ENCODE measurements at places on chromosomes 2 and 18.

GRCh38 chr2:34912084-34912483 is 1313.0 kb upstream of the FAM98A start:
- DNase-seq = no peak

DNA sequence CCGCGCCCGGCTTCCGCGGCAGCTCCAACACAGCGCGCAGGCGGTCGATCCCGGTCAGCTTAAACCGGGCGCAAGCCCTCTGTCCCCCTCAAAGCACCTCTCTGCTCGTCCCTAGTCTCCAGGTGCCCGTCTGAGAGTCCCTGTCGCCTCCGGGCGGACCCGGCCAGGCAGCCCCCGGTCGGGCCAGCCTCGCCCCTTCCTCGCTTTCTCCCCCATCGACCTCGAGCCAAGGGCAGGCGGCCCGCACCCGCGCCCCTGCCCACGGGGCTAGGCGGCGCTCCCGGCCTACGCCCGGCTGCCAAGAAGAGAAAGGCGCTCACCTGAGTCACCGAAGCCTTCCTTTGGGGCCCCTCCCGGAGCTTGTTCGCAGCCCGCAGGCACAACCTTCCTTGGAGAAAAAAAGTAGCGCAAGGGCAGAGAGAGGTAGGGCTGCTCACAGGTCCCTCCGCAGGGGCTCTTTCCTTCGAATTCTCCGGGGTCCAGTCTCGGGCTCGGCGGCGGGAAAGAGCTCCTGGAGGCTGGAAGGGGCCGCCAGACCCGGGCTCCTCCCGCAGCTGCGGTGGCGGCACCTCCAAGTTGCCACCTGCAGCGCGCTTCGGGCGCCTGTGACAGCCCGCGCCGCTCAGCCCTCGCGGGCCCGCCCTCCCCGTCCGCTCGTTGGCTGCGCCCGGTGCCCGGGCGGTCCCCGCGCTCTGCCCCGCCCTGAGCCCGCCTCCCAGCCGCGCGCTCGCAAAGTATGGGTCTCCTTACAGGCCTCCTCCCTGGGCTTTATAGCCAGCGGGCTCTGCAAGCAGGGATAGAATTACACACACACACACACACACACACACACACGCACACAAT is 86.5 kb upstream of the EPB41L3 start:
- no peak for DNase-seq

GRCh38 chr2:103784261-103784660 is 1022.4 kb downstream of the TMEM182 start:
- no peak for DNase-seq

- DNase-seq = no peak
Observed at GRCh38 chr2:178923546-178923945, 116.3 kb upstream of the TTN start.

DNA sequence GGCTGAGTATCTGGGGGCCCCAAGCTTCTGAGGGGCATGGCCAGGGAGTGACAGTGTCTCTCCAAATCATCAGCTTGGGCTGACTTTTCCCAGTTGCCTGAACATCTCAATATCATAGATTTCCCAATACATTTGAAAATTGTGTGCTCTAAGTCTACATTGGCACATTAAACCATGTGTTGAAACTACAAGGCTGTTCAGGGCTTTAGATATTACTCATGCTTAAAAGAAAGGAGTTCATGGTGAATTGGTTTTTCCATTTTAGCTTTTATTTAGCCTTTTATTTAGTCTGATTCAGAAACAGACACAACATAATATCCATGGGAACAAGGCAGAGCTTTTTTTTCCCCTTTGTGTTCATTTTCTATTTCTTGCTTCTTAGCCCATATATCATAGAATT is 49.9 kb upstream of the GALR1 start:
- DNase-seq = no peak

DNA sequence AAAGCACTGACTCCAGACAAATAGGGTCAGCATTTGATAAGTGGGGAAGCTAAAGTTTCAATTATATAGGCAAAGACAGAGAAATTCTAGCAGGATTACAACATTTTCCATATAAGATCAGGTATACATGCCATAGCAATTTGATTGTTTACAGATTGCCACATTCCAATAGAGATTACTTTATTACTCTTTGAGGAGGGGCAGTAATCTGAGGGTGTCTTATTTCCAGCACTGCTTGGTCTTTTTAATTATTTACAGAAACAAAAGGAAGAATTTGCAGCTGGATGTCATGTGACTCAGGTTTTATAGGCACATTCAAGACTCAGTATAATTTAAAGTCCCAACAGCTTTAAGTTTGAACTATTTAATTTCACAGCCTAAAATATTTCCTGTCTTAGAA is 42.5 kb upstream of the GPR39 start:
- DNase-seq = no peak

DNA sequence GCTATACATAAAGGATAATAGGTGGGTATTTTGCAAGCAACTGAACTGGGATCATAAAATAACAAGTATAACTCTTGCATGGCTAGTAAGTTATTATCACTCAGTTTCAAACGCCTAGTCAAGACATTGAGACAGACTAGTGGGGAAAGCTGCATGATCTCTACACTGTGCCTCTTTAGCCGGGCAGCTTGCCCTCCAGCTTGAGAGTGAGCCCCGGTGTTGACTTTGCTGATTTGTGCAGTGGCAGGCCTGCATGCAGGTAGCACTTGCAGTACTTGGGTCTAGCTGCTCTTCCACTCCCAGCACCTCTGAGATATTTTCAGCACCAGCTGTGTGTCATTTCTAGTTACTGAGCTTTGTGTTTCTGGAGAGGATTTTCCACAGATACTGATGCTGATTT is 118.8 kb upstream of the DAPL1 start:
- no peak for DNase-seq

DNA sequence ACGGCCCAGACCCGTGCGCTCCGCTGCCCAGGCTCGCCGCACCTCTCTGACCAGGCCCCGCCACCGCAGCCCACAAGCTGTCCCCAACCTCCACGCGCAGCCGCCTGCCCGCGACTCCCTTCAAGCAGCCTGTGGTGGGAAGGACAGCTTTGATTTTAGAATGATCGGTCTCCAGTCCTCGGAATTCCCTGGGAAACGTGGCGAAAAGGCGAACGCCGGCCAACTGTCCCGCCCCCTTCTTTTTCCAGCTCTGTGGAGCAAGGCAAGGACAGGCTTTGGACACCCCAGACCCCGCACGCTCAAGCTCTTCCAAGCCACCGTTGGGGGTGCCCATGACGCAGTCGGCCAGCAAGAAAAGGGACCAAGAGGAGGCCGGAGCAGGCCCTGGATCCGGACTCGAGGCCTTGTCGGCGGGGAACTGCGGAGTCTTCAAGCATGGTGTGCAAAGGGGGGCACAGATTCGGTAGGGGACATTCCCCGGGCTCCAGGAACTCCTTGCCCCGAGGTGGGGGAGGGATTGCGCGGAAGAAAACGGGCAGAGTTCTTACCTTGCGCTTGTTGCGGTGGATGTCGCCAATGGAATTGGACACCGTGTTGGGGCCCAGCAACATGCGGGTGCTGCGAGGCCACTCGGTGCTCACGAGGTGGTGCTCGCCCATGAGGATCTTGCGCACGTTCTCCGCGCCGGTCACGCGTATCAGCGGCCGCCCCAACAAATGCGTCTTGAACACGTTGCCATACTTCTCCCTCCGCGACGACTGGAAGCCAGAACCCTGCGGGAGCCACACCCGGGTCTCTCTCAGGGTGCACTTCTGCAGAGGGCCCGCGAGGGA is 4.0 kb downstream of the CYP26B1 start:
- no peak for DNase-seq

- DNase-seq = no peak
Observed at GRCh38 chr2:221569871-221570270, 2.2 kb downstream of the EPHA4 start.

- DNase-seq = no peak
Observed at GRCh38 chr18:58953627-58954026, 89.0 kb downstream of the ZNF532 start.

DNA sequence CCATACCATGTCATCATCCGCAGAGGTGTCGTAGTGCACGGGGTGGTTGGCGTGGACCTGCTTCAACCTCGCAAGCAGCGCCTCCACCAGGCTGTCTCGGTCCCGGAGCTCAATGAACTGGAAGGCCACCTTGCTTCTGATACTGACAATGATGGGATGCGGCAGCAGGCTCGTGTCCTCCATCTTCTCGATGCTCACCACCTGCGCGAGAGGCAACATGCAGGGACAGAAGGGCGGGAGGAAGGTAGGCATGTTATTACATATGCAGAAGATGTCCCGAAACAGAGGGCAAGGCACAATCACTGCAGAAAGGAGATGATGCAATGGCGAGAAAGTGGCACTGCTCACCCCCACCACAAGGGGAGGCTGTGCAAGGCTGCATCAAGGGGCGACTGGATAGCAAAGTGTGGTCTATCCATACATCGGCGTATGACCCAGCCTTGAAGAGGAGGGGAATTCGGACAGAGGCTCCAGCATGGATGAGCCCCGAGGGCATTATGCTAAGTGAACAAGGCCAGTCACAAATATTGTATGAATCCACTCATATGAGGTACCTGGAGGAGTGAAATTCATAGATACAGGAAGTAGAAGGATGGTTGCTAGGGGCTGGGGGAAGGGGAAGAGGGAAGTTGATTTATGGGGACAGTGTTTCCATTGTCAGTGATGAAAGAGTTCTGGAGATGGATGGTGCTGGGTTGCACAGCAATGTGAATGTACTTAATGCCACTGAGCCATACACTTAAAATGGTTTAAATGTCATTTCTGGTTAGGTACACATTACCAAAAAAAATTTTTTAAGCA is 36.6 kb downstream of the RPL31 start:
- DNase-seq = no peak

- DNase-seq = no peak
Observed at GRCh38 chr2:171655586-171655985, 31.7 kb upstream of the DYNC1I2 start.

DNA sequence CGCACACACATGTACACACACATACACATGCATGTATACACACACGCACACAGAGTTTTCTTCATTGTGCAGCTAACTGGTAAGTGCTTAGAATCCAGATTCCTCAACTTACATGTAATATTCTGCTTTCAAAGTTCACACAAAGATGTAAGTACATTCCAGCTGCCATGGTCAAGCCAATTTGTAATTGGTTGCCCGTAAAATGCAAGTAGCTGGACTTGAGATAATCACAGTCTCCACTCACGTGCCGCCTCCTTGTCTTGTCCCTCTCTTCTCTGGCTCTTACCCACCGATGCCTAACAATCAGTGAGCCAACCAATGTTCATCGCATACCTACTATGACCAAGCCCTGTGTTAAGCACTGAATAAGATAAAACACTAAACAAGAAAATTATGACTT is 77.8 kb downstream of the SOCS6 start:
- DNase-seq = no peak

DNA sequence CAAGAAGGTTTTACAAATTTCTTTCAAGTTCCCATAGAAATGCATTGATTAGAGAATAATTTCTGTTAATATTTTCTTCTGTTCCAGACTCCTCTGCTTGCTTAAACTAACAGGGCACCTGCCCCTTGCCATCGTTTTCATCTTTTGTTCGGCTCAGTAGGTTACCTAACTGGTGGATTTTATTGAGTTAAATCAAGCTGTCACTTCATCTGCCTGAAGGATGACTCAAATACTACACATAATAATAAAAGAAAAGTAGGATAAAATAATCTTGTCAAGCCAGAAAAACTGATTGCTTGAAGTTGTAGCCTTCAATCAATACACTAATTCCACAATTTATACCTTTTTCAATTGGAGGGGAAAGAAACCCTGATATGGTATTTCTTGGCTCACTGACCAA is 234.0 kb downstream of the NR4A2 start:
- DNase-seq = no peak

GRCh38 chr2:198913394-198914152 is 544.2 kb downstream of the SATB2 start:
- no peak for DNase-seq

GRCh38 chr2:238128534-238129001 is 9.9 kb upstream of the KLHL30 start:
- no peak for DNase-seq

DNA sequence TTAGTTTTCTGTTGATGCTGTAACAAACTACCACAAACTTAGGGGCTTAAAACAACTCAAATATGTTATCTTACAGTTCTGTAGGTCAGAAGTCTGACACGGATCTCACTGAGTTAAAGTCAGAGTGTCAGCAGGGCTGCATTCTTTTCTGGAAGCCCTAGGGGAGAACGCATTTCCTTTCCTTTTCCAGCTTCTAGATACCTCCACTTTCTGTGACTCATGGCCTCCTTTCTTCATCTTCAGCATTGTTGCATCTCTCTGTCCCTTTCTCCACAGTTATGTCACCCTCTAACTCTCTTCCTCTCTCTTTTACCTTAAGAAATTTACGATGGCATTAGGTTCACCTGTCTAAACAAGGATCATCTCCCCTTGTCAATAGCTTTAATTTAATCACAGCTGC is 13.3 kb upstream of the PPP4R1 start:
- no peak for DNase-seq

DNA sequence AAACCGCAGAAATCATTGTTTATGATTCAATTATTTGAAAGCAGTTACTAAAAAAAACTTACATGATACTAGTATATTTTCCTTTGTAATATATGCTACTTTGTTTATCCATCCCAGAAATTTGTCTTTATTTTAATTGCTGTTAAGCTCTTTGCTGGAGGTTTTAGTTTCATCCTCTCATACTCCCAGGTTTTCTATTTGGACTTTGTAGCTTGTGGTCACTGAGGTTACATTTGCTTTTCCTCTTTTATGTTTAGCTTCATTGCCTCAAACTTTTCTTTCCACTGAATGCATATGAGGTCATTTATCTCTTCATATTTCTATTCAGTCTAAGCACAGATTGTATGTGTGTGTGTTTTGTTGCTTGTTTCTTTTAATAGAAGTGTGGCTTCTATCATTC is 89.9 kb downstream of the ERBB4 start:
- no peak for DNase-seq

DNA sequence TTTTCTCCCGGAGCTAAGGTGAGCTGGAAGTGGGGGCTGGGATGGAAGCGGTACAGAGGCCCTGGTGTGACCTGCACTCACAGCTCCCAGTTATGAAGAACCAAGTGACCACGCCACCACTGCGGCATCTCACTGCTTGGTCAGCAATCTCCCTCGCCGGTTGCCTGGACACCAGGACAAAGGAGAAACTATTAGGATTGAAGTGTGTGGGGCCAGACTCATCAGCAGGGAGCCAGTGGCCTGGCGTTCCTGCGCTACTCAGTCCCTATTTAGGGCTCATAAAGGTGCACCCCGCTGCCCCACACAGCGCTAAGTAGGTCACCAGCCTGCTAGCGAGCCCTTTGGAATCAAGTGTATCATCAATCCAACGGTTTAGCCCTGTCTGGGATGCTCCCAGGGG is 82.9 kb downstream of the ZCCHC2 start:
- DNase-seq = no peak

DNA sequence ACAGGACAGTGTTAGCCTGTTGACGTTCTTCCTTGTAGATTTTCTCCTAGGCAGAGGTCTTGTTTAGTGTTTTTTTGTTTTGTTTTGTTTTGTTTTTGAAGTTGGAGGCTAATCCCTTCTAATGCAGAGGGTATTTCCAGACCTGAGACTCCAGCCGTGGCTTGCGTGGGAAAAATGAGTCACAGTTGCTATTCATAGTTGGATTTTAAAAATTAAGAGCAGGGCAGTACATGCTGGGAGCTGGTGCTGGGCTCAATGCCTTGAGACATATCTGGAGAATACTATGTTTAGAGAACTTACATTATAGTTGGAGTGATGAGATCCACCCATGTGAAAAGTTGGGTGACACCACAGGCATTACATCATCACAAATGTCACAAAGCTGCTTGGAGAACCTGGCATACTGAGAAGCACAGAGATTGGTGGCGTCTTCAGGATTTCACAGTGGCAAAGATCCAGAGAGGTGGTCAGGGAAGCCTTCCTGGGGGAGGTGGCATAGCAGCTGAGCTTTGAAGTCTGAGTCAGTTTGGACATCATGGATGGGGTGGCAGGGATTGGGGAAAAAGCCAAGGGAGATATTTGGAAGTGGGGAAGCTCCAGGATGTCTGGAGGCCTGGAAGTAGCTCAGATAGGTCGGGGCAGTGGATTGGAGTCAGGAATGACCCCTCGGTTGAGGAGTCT is 249.4 kb downstream of the LOXHD1 start:
- DNase-seq = no peak

Measured in activated T-helper 9 cell treated with anti-CD3 and anti-CD28 coated beads, Interleukin-2, amount 50 U/mL, for 16 hours (primary cell).